EL (cell line): ENCODE measurements at places on chromosomes 2 and 18.

- no peak for DNase-seq
Measured at GRCh38 chr2:231433990-231434389, 30.3 kb downstream of the NCL start.

DNA sequence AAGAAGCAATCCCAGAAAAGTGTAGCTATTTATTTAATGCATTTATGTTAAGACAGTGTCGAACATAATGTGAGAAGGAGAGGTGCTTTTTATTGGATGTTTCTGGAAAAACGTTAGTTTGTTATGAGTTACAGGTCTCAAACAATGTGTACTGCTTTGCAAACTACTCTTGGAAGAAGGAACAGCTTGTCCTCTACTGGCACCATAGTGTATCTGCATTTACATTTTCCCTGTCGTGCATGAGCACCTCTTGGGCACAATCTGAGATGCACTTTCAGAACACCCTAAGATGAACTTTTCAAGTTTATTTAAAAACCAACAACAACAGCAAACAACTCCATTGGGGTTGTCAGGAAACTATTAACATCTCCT lies 22.8 kb downstream of the CCNYL1 start:
- DNase-seq: peak; percentile 10

DNA sequence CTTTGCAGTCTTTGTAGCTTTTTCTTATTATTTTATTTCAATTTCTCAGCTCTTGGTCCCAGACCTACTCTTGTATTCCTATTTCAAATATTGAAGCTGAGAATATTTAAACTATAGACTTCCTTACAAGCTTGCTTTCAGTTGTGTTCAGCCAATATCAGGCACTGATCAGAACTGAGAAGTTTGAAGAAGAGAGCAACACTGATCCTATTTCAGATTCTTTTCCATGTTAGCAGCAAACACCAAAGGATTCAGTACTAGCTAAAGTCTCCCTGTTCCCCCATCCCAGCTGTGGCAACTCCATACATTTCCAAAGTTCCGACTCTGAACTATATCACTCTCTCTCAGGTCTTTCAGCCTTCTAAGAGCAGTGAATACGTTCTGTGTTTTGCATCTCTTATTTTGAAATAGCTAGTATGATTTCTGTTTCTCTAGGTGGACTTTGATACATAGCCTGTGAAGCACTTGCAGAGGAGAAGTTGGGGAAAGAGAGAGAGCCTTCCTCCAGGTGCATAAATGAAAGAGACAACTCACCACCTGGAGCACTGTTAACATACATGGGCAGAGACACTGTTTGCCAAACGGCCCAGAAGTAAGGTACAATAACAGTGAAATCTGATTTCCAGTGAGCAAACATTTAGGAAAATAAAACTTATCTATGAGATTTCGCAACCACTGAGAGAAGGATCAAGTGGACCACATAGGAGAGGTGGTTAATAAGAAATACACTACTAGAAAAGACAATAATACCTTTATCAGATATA lies 135.0 kb upstream of the ZNF804A start:
- no peak for DNase-seq

DNA sequence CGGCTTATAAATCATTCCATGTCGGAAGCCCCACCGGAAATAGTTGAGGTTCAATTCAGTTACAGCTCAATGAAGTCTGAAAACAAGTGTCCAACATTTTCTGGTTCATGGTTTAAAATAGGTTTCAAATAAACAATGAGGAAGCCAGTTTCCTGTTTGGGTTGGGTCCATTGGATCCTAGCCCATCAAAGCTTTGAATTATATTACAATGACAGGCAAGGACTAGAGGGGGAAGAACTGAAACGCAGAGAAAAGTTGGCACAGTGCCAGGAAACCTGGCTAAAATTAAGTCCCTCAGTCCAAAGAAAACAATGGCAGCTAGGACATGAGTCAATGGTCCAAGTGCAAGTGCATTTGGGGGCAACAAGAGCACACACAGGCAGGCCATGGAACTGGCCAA lies 32.0 kb downstream of the SLC14A1 start:
- DNase-seq: peak; percentile 15

- DNase-seq: no peak
Measured at GRCh38 chr2:16400127-16400623, 265.5 kb downstream of the CYRIA start.

GRCh38 chr2:96095116-96095636 lies 21.2 kb downstream of the ADRA2B start:
- DNase-seq: no peak

GRCh38 chr2:110707386-110707965 lies 24.9 kb upstream of the ACOXL start:
- DNase-seq: no peak

DNA sequence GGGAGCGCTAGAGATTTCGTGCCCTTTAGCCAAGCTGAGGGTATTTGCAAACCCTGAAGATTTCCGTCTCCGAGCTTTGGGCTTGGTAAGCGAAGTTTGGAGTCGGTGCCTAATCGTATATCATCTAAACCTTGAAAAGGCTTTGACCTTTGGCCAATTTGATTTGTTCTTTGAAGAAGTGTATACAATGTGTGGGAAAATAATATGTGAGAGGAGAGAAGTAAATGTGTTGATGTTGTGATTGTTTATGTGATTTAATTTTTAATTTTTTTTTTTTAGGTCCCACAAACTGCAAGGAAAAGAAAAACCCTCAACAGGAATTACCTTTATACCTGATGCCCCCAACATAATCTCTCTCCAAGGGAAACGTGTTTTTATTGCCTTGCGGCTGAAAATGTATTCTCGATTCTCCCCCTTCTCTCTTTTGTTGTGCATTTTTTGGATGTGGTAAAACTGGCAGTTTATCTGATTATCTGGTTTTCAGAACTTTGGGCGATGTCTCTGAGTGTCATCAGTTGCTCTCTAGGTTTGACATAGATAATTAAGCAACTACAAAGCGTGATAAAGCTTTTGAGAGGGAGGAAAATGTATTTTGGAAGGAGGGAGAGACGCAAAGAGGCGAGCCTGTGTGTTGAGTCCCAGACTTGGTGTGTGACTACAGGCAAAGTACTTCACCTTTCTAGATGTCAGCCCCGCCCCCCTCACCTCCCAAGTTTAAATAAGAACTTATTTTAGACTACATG lies 912 bp upstream of the FBXO11 start:
- DNase-seq: no peak

DNA sequence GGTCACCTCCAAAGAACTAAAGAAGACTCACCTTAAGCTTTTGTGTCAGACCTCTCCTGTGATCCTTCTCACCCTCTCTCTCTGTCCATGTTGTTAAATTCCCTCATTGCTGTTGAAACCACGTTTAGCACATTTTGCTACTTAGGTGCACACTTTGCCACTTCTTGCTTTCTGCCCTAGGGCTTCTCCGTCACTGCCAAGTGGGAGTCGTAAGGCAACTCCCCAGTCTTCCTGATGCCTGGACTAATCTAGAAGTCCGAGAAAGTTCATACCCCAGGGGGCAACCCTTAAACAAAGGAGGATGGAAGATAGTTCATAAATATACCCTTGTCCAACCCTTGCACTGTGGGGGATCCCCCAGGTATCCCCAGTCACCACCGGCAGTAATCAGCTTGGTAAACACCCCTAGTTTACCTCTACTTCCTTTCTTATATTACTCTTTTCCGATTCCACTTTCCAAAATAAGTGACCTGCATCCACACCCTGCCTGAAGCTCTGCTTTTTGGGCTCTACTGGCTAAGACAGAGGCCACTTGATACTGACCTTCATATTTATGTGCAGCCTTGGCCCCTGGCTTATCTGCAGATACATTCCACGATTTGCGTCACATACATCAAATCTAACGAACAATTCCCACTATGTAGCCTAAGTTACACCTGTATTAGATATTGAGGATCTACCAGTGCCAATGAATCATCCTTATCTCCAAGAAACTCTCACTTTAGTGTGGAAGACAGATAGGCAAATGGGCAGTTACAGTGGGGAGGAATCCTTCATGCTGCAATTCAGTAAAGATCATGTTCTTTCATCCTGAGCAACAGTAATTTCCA lies 776.2 kb downstream of the RNF144A start:
- no peak for DNase-seq

- DNase-seq: peak; percentile 26
Measured at GRCh38 chr2:9230881-9231280, 24.3 kb downstream of the ASAP2 start.

GRCh38 chr18:69659142-69659651 lies 258.5 kb downstream of the DOK6 start:
- no peak for DNase-seq

- DNase-seq: no peak
Measured at GRCh38 chr2:43255296-43255910, 29.0 kb upstream of the ZFP36L2 start.

GRCh38 chr2:20528713-20529112 lies 81.8 kb downstream of the RHOB start:
- DNase-seq: no peak

GRCh38 chr2:163697846-163698637 lies 37.8 kb downstream of the FIGN start:
- DNase-seq: no peak

DNA sequence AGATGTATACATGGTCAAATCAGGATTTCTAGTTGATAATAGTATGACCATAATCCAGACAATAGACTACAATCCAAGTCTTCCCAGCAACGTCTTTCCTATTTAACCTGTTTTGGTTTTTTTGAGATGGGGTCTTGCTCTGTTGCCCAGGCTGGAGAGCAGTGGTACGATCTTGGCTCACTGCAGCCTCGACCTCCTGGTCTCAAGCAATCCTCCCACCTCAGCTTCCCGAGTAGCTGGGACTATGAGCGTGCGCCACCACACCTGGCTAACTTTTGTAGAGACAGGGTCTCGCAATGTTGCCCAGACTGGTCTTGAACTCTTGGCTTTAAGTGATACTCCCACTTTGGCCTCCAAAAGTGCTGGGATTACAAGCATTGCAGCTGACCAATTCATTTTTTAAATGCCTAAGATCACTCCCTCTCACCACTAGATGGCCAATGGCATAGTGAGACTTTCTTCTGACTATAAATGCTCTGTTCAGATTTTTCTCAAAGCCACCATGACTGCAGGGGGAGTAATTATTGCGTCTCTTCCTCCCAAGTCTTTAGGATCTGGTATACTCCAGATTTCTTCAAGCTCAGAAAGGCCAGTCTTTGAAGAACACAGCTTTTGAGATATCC lies 47.6 kb downstream of the HNRNPLL start:
- DNase-seq: peak; percentile 18

DNA sequence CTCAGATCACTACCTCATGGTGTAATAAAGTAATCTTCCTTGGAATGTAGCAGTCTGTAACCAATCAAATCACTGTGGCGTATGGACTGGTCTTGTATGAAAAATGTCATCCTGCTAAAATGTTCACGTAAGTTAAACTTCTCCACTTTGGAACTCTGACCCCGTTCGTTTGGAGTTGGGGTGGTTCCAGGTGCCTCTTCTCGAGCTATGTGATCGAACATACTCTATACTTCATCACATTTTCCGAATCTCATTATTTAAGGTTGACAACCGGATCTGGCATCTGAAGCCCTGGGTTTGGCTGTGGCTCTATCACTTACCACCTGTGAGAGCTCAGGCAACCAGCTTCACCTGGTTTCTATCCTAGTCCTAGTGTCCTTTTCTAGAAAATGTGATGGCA lies 148.0 kb upstream of the MYCN start:
- DNase-seq: no peak

DNA sequence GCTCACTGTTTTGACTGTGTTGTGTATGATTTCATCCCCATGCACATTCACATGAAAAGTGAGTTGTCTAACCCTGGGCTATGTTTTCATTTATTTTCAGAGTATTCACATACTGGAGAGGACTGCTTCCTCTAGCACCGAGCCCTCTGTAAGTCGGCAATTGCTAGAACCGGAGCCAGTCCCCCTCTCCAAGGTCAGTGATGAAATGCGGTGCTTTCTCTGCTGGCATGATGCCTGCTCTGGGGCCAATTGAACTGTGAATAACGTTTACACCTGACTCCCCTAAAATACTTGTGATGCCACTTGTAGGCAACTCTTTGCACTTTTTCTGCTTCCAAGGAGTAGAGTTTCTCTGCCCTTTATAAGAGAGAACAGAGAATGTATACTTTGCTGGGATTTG lies 126.9 kb downstream of the PRKRA start:
- no peak for DNase-seq

- no peak for DNase-seq
Measured at GRCh38 chr2:76668279-76668678, 853.9 kb downstream of the LRRTM4 start.

GRCh38 chr18:12060182-12060870 lies 33.3 kb upstream of the ANKRD62 start:
- DNase-seq: no peak

DNA sequence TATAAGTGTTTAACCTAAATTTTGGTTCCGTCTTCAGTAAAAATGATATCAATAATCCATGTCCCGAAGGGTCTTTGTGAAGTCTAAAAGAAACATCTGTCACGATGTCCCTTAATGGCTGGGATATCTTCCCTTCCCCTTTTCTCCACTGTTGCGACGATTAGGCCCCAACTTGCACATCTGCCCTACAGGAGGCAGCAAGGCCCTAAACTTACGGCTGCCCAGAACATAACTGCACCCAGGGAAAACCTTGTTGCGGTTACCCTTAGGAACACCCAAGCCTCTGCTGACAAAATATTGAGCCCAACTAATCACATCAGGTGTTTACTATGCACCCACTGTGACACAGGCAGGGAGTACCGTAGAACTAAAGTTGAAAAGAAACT lies 1.3 kb upstream of the SMAD2 start:
- peak; percentile 16 for DNase-seq

- no peak for DNase-seq
Measured at GRCh38 chr18:36175481-36175880, 11.8 kb upstream of the MOCOS start.

DNA sequence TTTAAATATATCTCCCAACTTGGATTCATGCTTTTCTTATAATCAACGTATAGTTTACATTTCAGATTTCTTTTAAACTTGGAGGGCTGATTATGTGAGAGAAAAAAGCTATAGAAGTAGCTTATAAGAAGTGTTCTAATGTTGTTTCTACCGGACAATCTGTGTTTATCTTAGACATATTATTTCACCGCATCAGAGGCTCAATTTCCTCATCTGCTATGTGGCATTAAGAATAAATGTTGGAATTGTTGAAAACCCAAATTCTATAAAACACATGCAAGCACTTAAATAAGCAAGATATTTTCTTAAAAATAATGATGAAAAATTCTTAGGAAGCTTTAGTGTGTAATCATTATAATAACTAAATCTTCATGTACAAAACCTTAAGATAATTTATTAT lies 407.9 kb downstream of the HRH4 start:
- DNase-seq: no peak

- DNase-seq: no peak
Measured at GRCh38 chr2:177298191-177298590, 33.7 kb upstream of the NFE2L2 start.

- no peak for DNase-seq
Measured at GRCh38 chr2:48940606-48941005, 185.1 kb upstream of the LHCGR start.

GRCh38 chr2:128315829-128316776 lies 2.6 kb downstream of the HS6ST1 start:
- no peak for DNase-seq

GRCh38 chr18:74375999-74376398 lies 60.4 kb downstream of the C18orf63 start:
- DNase-seq: peak; percentile 18
